ENCODE measurements at places on chromosomes 13 and 19. TPM values are rescaled to one million over a fixed set of nuclear protein-coding genes. Genes with fewer than 3 reads are reported as not detected.

The ZNF432 gene
- total RNA-seq, result 23.3 TPM

The LRRC25 gene
- total RNA-seq, result 0.03 TPM

The OLFM4 gene
- not detected for total RNA-seq

The TNNT1 gene
- 121 TPM for total RNA-seq

The MATK gene
- 2.8 TPM for total RNA-seq

The CCDC169 gene
- 6.3 TPM for total RNA-seq

The TEX29 gene
- not detected for total RNA-seq

The LGALS7 gene
- total RNA-seq, result not detected

The ETV2 gene
- not detected for total RNA-seq

The KPTN gene
- total RNA-seq, result 18.1 TPM

- DNase-seq, result no peak
These were observed 117.8 kb downstream of the IRS2 start for GRCh38 chr13:109668433-109669233.

DNA sequence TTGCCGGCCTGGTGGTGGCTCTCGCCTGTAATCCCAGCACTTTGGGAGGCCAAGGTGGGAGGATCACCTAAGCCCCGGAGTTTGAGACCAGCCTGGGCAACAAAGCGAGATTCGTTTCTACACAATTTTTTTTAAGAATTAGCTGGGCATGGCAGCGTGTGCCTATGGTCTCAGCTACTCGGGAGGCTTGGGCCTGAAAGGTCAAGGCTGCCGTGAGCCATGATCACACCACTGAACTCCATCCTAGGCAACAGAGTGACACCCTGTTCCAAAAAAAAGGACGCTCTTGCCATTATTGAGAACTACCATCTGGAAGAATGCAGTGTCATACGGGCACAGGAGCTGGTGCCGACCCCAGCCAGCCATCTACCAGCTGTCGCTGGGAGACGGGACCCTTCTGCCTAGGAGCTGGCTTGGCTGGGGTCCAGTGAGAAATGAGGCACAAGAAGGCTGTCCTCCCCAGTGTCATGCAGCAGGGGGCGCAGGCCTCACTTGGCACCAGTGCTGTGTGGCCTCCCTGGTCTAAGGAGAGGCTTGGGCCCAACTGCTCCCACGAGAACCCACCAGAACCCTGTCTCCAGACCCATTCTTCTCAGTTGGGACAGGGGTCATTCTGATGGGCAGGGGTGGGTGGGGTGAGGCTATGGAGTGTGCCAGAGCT lies 12.2 kb upstream of the RELB start:
- peak; percentile 79 for DNase-seq

DNA sequence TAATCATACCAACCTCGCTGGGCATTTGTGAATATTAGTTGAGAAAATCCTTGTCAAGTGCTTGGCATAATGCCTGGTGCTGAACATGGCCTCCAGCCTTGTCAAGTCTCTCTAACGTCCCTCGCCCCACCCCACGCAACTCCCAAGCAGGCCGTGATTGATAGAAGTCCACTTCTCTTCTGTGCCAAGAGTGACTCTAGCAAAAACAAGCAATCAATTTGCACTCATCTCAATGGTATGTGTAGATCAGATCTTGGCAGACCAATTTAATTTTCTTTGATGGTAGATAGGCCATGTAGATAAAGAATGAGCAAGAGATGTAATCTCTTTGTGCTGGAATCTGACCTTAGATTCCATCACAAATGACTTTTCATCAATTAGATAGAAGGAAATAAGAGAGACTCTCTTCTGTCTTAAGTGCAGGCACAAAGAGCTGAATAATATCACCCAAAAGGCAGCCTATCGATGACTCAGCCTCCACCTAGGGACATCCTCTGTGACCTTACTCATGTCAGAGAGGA lies 31.0 kb upstream of the KATNAL1 start:
- no peak for DNase-seq

GRCh38 chr19:10291554-10292205 lies 1.9 kb downstream of the ICAM5 start:
- no peak for DNase-seq

- no peak for DNase-seq
These were observed 235.9 kb downstream of the KLF12 start for GRCh38 chr13:73898276-73898675.

- no peak for DNase-seq
These were observed 47.2 kb upstream of the ZNF737 start for GRCh38 chr19:20612711-20613316.

DNA sequence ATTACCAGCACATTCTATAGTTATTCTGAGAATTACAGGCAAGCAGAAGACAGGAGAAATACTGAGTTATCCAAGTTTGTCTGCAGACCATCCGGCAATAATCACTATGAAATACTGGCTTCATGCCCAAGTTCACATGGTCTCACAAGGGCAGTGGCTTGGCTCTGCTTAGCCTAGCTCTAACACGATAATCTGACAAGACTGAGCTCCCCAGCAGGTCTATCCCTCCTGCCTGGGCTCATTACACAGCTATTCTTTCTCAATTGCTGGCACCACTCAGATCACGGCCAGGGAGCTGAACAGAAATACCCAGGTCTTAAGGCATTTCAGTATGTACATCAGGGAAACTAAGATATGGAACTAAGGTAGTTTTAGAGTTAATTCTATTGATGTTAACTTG lies 361.6 kb upstream of the PCDH20 start:
- DNase-seq, result peak; percentile 19

GRCh38 chr19:14544047-14544446 lies 14.7 kb downstream of the TECR start:
- no peak for DNase-seq

GRCh38 chr13:110885966-110886869 lies 28.7 kb downstream of the ANKRD10 start:
- DNase-seq, result peak; percentile 52

GRCh38 chr13:100559886-100560285 lies 28.7 kb downstream of the GGACT start:
- DNase-seq, result no peak

DNA sequence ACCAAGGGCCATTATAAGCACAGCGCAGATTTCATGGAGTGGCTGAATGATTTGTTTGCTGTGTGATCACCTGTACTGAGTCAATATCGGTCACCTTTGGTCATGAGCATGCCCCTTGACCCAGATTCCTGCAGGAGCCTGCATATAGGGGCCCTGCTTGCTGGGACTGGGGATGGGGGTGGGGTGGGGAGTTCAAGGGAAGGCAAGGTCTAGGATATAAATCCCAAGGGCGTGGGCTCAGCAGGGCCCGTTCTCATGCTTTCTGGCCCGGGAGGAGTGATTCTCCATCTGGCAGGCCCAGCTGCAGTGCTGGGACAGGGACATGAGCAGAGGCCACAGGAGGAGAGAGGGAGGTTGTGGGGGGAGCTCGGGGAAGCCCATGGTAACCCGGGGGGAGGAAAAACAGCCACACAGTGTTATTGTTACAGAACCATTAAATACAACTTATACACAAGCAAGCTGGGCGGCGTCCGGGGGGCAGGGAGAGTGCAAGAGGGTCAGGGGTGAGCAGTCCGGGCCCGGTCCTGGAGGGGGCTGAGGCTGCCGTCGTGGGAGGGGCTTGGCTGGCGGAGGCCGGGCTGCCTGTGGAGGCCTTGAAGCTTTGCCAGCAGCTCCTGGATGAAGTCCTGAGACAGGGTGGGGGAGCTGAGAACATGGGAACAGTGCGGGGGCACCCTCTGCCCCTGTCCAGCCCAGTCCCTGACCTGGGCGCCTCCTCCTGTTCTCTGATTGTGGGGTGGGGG lies 5.2 kb downstream of the PPP1R14A start:
- DNase-seq, result no peak

DNA sequence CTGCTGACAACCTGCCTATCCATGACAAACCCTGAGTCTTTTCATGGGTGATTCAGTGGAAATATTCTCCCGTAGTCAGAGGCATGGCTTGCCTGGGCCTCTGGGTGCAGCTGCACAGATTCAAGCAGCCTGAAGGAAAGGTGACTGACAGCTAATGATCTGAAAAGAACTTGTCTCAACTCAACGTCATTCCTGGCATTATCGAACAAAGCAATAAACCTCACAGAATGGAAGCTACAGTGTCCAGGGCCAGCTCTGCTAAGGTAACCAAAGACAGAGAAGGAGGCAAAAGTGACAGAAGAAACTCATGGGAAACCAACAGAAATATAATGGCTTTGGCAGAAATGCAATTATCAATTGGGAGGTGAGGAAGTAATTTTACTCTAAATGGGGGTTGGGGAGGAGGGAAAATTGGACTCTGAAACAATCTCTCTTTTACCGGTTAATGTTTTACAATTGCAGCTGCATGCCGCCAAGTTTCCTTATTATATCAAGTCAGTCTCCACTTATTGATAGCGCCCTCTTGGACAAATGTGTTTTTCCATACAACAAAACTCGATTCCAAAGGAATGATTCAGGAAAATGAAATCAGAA lies 12.9 kb downstream of the STARD13 start:
- no peak for DNase-seq

DNA sequence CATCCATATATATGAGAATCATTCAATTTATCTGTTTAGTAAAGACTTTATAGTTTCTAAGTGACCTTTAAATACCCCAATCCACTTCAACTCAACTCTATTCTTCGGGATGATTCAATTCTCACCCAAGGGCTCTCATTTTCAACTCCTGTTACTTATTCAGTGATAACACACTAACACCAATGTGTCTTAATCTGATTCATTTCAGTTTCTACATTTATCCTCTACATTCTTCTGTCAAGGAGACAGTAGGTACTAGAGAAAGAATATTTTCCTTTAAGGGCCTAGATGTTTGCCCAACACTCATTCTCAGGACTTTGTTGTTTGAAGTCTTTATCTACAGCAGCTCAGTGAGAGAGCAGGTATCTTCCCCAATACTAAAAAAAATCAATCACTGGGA lies 7.1 kb downstream of the ARGLU1 start:
- DNase-seq, result no peak

- peak; percentile 49 for DNase-seq
These were observed 46.5 kb downstream of the LYL1 start for GRCh38 chr19:13056052-13056660.

- DNase-seq, result no peak
These were observed 220.9 kb downstream of the POU4F1 start for GRCh38 chr13:78382491-78382890.

GRCh38 chr13:102569488-102569887 lies 27.3 kb upstream of the TPP2 start:
- no peak for DNase-seq

DNA sequence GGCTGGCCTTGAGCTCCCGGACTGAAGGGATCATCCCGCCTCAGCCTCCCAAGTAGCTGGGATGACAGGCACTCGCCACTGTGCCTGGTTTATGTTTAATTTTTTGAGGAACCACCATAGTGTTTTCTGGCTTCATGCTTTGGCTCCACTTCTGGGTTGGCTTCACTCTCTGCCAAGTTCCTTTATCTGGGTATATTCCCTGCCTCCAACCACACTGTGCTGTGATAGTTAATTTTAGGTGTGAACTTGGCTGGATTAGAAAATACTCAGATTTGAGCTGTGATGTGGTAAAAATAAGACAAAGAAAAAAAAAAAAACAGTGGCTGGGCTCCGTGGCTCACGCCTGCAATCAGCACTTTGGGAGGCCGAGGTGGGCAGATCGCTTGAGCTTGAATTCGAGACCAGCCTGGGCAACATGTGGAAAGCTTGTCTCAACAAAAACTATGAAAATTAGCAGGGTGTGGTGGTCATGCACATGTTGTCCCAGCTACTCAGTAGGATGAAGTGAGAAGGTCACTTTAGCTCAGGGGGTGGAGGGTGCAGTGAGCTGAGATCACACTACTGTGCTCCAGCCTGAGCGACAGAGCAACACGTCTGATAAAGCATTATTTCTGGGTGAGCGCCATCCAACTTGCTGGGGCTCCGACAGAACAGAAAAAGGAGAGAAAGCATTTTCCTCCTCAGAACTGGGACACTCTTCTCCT lies 7.5 kb upstream of the ILF3 start:
- no peak for DNase-seq

DNA sequence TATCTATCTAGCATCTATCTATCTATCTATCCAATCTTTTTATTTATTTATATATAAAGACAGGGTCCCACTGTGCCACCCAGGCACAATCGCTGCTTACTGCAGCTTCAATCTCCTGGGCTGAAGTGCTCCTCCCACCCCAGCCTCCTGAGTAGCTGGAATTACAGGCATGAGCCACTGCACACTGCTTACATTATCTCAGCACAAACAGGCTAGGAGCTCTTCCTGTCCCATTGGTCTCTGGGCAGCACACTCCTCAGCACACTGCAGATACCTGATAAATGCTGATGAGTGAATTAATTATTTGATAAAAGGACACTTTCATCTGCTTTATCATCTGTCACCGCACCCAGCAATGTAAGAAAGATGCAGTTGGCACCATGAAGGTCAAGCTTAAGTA lies 16.1 kb downstream of the ZNF562 start:
- no peak for DNase-seq

- DNase-seq, result no peak
These were observed 324.6 kb downstream of the KLF12 start for GRCh38 chr13:73809561-73809960.

GRCh38 chr13:29935309-29935981 lies 85.0 kb upstream of the UBL3 start:
- no peak for DNase-seq

- no peak for DNase-seq
These were observed 814 bp downstream of the ZNF211 start for GRCh38 chr19:57633832-57634131.

DNA sequence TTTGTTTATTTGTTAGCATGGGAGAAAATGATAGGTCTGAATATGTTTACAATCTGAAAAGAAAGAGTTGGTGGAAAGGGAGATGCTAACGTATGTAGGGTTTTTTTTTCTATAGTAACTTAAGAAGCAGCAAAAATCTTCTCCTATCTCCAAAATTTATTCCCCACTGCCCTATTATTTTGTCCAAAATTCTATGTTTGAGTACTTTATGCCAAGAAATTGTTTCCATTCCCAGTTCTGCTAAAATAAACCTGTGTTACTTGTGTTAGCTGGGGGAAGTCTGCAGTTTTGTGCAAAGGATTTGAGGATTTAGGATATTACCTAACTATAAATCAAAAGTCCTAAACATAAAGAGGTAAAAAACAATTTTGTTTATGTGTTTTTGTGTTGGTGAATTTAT lies 2770.4 kb upstream of the PCDH20 start:
- no peak for DNase-seq
